ENCODE measurements at places on chromosomes 7 and 10. TPM values are rescaled to one million over a fixed set of nuclear protein-coding genes. Genes with fewer than 3 reads are reported as not detected.

Gene PHKG1
- polyA plus RNA-seq, result 2.6 TPM

Gene GIMAP6
- polyA plus RNA-seq, result 29.0 TPM

Gene ABHD11
- 15.1 TPM for polyA plus RNA-seq

Gene IFIT1B
- polyA plus RNA-seq, result 0.20 TPM

Gene TSPAN33
- 5.5 TPM for polyA plus RNA-seq

Gene NXPH1
- polyA plus RNA-seq, result not detected

Gene LRRD1
- polyA plus RNA-seq, result 0.88 TPM

Gene PIK3AP1
- 3.5 TPM for polyA plus RNA-seq

Gene ERVW-1
- 2.2 TPM for polyA plus RNA-seq

Gene SEMA3E
- 21.6 TPM for polyA plus RNA-seq

Gene ADAM12
- polyA plus RNA-seq, result 14.8 TPM

Gene LRRC17
- 237 TPM for polyA plus RNA-seq

Gene CC2D2B
- polyA plus RNA-seq, result 2.0 TPM

Gene LARP4B
- polyA plus RNA-seq, result 61.1 TPM

Gene ACBD7
- 6.4 TPM for polyA plus RNA-seq

Gene ZKSCAN1
- 94.1 TPM for polyA plus RNA-seq

Gene SFTPA1
- 63.5 TPM for polyA plus RNA-seq

Gene ARL3
- 21.7 TPM for polyA plus RNA-seq

Gene ATP6V0A4
- 0.89 TPM for polyA plus RNA-seq

Gene ACTR3C
- polyA plus RNA-seq, result 7.6 TPM

Gene TMEM139
- 9.0 TPM for polyA plus RNA-seq

Gene TMEM209
- 18.8 TPM for polyA plus RNA-seq

Gene GRM3
- 0.27 TPM for polyA plus RNA-seq

Gene SPDYE5
- 3.8 TPM for polyA plus RNA-seq

Gene GIMAP8
- polyA plus RNA-seq, result 23.2 TPM

Gene FLNC
- 34.7 TPM for polyA plus RNA-seq
